ENCODE measurements at places on chromosomes 16 and 17.

DNA sequence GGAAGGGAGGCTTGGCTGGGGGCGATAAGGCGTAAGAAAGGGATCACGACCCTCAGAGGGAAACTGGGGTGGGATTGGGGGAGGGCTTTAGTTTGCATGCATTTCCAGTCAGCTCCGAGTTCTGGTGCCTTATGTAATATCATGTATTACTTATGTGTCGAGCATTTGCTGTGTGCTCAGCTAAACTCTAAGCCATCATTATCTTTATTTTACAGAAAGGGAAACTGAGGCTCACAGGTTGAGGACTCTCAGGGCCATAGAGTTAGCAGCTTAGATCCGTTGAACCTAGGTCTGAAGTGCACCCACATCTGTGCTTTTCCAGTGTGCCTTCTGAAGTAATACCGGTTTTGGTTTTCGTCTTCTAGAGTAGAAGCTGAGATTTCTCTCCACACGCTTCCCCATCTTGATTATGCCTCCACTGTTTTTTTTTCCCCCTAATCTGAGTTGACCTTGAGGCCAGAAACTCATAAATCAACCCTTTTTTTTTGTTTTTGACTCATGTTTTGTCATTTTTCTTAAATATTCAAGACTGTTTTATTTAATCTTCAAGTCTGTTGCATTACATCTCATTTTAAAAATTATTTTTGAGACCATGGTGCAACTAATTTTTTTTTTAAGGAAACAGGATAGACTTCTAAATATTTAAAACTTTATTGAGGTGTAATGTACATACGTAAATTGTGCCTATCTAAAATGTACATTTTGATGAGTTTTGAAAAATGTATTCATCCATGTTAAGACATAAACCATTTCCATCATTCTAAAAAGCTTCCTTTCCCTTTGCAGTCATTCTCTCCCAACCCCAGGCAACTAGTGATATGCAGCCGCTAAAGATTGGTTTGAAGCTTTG is 741 bp downstream of the CYB5B start:
- DNase-seq, result no peak

- no peak for DNase-seq
Measured at GRCh38 chr17:16512011-16512410, 20.0 kb upstream of the LRRC75A start.

DNA sequence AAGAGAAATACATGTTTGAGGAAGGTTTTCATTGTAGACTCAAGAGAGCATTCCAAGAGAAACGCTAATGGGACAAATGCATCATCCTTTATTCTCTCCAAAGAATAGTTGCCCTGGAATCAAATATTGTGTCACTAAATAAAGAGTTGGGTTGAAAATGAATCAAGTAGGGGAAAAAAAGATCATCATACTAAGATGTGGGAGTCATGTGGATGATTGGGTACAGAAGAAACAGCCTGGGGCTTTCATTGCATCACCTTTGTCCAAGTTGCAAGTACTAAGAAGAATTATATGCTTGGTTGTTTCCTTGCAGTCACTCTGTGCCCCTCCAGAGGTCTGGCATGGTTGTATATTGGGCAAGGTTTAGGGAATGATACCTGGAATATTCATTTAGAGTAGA is 658.9 kb downstream of the TOX3 start:
- DNase-seq, result no peak

DNA sequence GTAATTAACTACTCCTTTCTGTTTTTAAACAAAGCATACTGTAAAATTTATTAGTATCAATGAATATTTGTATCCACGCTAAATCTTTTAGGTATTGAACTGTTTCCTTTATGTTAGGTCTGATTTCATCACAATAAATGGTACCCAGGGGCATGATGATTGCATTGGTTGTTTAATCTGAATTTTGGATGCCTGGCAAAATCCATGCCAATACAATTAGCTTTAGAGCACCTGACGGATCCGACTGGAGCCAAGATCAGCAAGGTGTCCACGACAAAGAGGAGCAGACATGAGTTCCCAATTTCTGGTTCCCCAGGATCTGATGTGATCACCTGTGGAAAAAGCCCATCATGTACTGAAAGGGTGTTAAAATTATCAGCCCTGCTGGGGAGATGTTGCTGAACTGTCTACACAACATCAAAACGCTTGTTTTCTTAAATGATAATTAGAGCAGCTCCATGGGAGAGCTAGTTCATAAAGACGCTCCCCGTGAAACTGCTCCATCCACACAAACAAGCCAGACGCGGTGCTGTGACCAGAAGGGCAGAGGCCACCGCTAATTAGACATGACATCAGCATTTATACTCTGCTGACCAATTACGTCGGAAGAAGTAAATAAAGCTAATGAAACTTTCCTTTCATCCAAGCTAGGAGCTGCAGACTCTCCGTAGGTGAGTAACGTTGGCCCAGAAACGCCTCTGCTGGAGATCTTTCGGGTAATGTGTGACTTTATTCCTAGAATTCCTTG is 151.7 kb downstream of the CPPED1 start:
- no peak for DNase-seq

DNA sequence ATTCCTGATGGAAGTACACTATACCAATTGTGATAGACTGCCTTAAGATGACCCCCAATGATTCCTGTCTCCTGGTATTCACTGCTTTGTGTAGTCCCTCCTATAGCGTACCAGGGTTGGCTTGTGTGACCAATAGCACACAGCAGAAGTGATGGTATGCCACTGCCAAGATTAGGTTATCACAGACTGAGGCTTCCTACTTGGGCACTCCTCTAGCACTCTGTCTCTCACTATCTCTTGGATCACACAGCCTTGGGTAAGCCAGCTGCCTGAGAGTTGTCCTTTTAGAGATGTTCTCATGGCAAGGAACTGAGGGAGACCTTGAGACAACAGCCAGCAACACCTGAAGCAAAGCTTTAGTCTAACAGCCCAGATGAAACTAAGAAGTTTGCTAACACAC is 12.7 kb upstream of the AMFR start:
- DNase-seq, result no peak

DNA sequence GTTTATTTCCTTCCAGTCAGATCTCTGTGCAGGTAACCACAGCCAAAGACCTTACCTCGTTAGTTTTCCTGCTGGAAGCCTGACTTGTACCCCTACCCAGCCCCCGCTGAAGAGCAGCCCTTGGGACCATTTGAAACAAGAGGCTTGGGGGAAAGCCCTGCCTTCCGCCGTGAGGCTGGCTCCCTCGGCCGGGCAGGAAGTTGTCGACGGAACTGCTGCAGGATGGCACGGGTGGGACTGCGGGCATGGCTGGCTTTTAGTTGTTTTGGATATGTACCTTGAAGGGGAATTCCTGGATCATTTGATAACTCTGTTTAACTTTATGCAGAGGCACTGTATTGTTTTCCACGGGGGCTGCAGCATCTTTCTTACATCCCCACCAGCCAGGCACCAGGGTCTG is 49.0 kb upstream of the ENDOV start:
- no peak for DNase-seq
